ENCODE measurements at places on chromosomes 5 and 9. TPM values are rescaled to one million over a fixed set of nuclear protein-coding genes. Genes with fewer than 3 reads are reported as not detected.

GRCh38 chr9:35615981-35616680, 2.1 kb downstream of the CD72 start:
- H3K4me1 ChIP-seq = peaks cover 9% of the 10 kb centered on the region
- no peak overlapping the region for H3K27ac ChIP-seq
- peaks cover 7% of the 10 kb centered on the region for H3K27me3 ChIP-seq

DNA sequence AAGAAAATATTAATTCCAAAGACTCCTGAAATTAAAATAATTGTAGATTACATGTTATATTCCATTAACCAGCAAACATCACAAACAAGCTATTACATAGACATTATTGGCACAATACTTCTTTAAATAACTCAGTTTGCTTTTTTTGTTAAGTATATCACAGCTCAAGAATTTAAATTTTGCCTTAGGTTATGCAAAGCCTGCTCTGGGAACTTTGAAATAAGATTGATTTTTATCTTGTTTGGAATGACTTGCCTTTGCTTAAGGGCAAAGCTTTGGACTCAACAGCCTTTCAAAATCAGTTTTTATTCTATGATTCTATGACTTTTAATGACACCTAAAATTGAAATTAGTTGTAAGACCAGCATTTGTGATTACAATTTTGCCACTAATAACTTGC, 78.2 kb downstream of the ALDH7A1 start:
- no peak overlapping the region for H3K27ac ChIP-seq
- no peaks in the 10 kb centered on the region for H3K36me3 ChIP-seq
- DNase-seq = no peak
- H3K4me1 ChIP-seq = peaks cover 41% of the 10 kb centered on the region
- H3K27me3 ChIP-seq = no peaks in the 10 kb centered on the region
- no peak overlapping the region for H3K4me3 ChIP-seq

DNA sequence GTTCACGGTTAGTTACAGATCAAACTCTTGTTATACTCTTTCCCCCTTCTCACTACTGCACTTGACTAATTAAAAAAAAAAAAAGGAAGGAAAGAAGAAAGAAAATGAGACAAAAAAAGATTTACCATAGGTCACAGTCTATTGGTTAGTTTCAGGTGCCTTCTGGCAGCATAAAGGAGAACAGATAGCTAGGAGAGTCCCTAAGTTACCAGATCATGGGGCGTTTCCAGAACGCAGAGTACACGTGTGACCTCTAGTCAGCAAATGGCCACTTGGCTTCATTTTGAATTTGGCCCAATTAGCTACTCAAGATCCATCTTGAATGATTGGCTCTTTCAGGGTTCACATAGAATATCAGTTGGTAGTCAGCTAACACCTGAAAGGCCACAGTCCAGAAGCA, 20.3 kb upstream of the TMEM171 start:
- H3K36me3 ChIP-seq = no peaks in the 10 kb centered on the region
- H3K4me3 ChIP-seq = no peak overlapping the region
- H3K27me3 ChIP-seq = no peaks in the 10 kb centered on the region
- no peak overlapping the region for H3K27ac ChIP-seq
- no peak for DNase-seq

GRCh38 chr9:114156657-114157421, 1.5 kb downstream of the COL27A1 start:
- no peaks in the 10 kb centered on the region for H3K36me3 ChIP-seq
- DNase-seq = peak; percentile 90
- H3K27me3 ChIP-seq = peaks cover 33% of the 10 kb centered on the region
- H3K4me3 ChIP-seq = peak overlapping the region; percentile 73
- H3K27ac ChIP-seq = peak overlapping the region; percentile 84

DNA sequence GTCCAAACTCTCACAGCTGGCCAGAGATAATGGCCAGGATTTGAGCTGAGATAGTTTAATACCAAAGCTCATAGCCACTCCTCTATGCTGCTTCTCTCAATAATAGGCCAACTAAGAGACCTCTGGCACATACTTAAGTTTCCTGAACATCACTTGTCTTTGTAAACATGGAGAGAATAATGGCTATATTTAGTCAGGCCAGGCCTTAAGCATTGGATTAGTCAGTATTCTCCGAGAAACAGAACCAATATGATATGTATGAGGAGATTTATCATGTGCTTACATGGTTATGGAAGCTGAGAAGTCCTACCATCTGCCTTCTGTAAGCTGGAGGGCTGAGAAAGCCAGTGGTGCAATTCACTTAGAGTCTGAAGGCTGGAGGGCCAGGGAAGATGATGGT, 45.4 kb downstream of the CFAP95 start:
- H3K27ac ChIP-seq = no peak overlapping the region
- no peak overlapping the region for H3K4me3 ChIP-seq
- H3K36me3 ChIP-seq = no peaks in the 10 kb centered on the region
- no peaks in the 10 kb centered on the region for H3K4me1 ChIP-seq
- no peak for DNase-seq

GRCh38 chr5:93300945-93301344, 280.1 kb downstream of the NR2F1-AS1 start:
- no peaks in the 10 kb centered on the region for H3K36me3 ChIP-seq
- H3K4me1 ChIP-seq = no peaks in the 10 kb centered on the region
- no peak for DNase-seq
- H3K27me3 ChIP-seq = no peaks in the 10 kb centered on the region
- H3K27ac ChIP-seq = no peak overlapping the region

DNA sequence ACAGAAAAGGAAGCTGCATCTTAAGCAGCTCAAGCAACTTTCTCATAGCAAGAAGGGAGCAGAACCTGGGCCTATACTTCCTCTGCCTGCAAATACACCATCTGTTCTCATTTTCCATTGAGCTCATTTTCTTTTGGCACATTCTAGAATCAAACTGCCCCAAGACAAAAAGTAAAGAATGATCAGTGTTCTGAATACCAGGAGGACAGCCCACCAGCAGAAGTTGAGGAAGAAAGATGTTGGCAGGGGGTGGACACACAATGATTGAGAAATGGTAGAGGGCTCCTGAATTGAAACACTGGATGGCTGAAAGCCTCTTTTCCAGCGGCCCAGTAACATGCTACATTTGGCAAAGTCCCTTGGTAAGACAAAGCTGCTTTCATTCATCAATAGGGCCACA, 171.8 kb downstream of the MED10 start:
- H3K4me3 ChIP-seq = no peak overlapping the region
- H3K27ac ChIP-seq = no peak overlapping the region
- H3K27me3 ChIP-seq = no peaks in the 10 kb centered on the region
- no peaks in the 10 kb centered on the region for H3K36me3 ChIP-seq
- H3K4me1 ChIP-seq = no peaks in the 10 kb centered on the region

GRCh38 chr9:38226491-38226951, 157.5 kb upstream of the SHB start:
- peak overlapping the region; percentile 15 for H3K4me3 ChIP-seq
- no peak overlapping the region for H3K27ac ChIP-seq
- peaks cover 14% of the 10 kb centered on the region for H3K4me1 ChIP-seq
- H3K27me3 ChIP-seq = no peaks in the 10 kb centered on the region
- no peak for DNase-seq

DNA sequence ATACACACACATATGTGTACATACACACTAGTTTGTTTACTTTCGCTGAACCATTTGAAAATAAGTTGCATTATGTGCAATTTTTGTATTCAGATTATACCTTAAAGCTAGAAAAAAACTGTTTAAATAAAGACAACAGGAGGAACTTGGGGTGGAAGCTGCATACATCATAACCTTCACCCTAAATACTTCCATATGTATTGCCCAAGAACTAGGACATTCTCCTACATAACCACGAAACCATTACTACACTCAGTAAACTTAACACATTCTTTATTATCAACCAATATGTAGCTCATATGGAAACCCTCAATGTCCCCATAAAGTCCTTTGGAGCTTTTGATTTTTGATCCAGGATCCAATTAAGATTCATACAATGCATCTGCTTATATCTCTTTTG, 83.3 kb downstream of the GIN1 start:
- no peak for DNase-seq
- H3K4me1 ChIP-seq = no peaks in the 10 kb centered on the region
- peaks cover 11% of the 10 kb centered on the region for H3K36me3 ChIP-seq
- no peak overlapping the region for H3K27ac ChIP-seq

GRCh38 chr9:124292696-124293593, 35.2 kb downstream of the NEK6 start:
- no peaks in the 10 kb centered on the region for H3K27me3 ChIP-seq
- peaks cover 89% of the 10 kb centered on the region for H3K4me1 ChIP-seq
- peak overlapping the region; percentile 71 for H3K27ac ChIP-seq
- no peak for DNase-seq
- no peak overlapping the region for H3K4me3 ChIP-seq
- no peaks in the 10 kb centered on the region for H3K36me3 ChIP-seq

GRCh38 chr5:122107016-122107415, 22.3 kb upstream of the ZNF474 start:
- H3K4me3 ChIP-seq = no peak overlapping the region
- no peaks in the 10 kb centered on the region for H3K36me3 ChIP-seq
- H3K27ac ChIP-seq = no peak overlapping the region
- no peak for DNase-seq

DNA sequence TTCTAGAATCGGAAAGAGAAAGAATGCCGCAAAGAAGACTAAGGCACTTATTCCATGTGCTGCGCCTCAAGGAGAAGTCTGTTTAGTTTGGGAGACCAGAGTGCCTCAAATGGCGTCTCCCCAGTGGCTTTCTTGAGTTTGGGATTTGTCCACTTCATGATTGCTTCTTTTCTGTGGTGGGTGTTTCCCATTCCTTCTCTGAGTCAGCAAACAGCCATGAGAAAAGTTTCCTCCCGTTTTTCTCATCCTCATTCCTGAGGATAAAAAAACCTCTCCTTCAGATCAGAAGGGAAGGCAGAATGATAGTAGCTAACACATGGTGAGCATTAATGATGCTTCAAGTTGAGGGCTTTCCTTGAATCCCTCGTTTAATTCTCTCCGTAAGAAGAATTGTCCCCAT, 275.9 kb upstream of the WWC1 start:
- no peaks in the 10 kb centered on the region for H3K36me3 ChIP-seq
- no peaks in the 10 kb centered on the region for H3K4me1 ChIP-seq
- DNase-seq = no peak

DNA sequence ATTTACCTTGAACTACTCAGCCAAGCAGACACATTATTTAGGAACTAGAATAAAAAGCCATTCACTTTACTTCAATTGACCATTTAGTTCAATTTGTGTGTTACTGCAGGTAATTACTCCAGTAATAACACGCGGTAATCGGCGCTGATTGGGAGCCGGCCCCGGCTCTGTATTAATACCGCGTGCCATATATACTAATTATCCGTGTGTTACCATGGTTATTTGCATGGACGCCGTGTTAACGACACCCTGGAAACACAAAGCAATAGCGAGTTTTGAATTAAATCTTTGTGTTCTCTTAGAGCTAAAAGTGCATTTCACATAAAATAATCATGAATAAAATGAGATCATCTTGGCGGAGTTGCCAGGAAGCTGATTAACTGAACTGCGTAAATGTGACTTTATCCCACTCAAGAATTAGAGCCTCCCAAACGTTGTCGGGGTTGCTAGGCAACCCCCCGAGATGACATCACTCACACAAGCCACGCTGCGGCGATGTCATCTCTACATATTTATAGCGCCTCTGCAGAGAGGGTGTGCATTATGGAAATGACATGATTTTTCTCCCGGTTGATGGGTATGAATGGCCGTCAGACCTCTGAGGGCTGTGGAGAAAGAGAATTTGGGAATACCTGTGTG, 41.4 kb upstream of the RNU6ATAC start:
- DNase-seq = peak; percentile 78
- H3K4me3 ChIP-seq = no peak overlapping the region
- no peak overlapping the region for H3K27ac ChIP-seq
- no peaks in the 10 kb centered on the region for H3K36me3 ChIP-seq
- H3K27me3 ChIP-seq = no peaks in the 10 kb centered on the region
- no peaks in the 10 kb centered on the region for H3K4me1 ChIP-seq

GRCh38 chr9:8859416-8859815, 1059.8 kb upstream of the DMAC1 start:
- no peak for DNase-seq
- H3K4me3 ChIP-seq = no peak overlapping the region
- H3K27me3 ChIP-seq = peaks cover 45% of the 10 kb centered on the region
- H3K4me1 ChIP-seq = no peaks in the 10 kb centered on the region
- no peak overlapping the region for H3K27ac ChIP-seq
- H3K36me3 ChIP-seq = no peaks in the 10 kb centered on the region

DNA sequence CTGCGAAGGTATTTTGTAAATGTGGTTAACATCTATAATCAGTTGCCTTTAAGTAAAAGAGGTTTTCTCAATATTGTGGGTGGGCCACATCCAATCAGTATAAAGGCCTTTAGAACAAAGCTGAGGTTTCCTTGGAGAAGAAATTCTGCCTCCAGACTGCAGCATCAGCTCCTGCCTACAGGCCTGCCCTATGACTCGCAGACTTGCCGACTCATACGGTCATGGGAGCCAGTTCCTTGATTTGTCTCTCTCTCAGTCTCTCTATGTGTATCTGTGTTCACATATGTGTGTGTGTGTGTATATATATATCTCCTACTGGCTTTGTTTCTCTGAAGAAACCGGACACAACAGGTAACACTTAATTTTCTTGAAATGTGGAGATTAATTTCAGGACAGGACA, 45.3 kb downstream of the SLC36A1 start:
- H3K27me3 ChIP-seq = no peaks in the 10 kb centered on the region
- H3K27ac ChIP-seq = no peak overlapping the region
- H3K36me3 ChIP-seq = peaks cover 14% of the 10 kb centered on the region
- H3K4me1 ChIP-seq = no peaks in the 10 kb centered on the region
- no peak overlapping the region for H3K4me3 ChIP-seq

GRCh38 chr5:168649306-168649705, 70.1 kb upstream of the PANK3 start:
- no peak overlapping the region for H3K27ac ChIP-seq
- no peaks in the 10 kb centered on the region for H3K36me3 ChIP-seq
- no peaks in the 10 kb centered on the region for H3K4me1 ChIP-seq
- no peak for DNase-seq
- H3K27me3 ChIP-seq = no peaks in the 10 kb centered on the region

- H3K27ac ChIP-seq = no peak overlapping the region
- no peak for DNase-seq
- no peak overlapping the region for H3K4me3 ChIP-seq
- H3K36me3 ChIP-seq = no peaks in the 10 kb centered on the region
Observed at GRCh38 chr5:82338771-82339373, 60.7 kb upstream of the RPS23 start.

GRCh38 chr5:90111364-90112032, 298.1 kb downstream of the CETN3 start:
- DNase-seq = no peak
- no peaks in the 10 kb centered on the region for H3K4me1 ChIP-seq

Gene LMNB1
- 1.5 TPM for total RNA-seq

Gene NUTM2F
- not detected for total RNA-seq

Gene ANKRD31
- total RNA-seq = 0.33 TPM

Gene CDC20B
- not detected for total RNA-seq

Gene RBM27
- 20.1 TPM for total RNA-seq

Gene RANBP17
- total RNA-seq = 14.3 TPM
